T-helper 17 cell (primary cell): ENCODE measurements at places on chromosomes 1 and 21. TPM values are rescaled to one million over a fixed set of nuclear protein-coding genes. Genes with fewer than 3 reads are reported as not detected.
A peak's percentile ranks its signal among the peaks of the same experiment; 100 is the strongest.

The ANKRD34A gene
- total RNA-seq, result 1.7 TPM

The LRRC38 gene
- total RNA-seq, result not detected

The RIPPLY3 gene
- not detected for total RNA-seq

The SELP gene
- 2.3 TPM for total RNA-seq

The SZT2 gene
- total RNA-seq, result 87.0 TPM

The FMO4 gene
- total RNA-seq, result 1.3 TPM

GRCh38 chr1:32197074-32197473 lies 3.3 kb upstream of the CCDC28B start:
- H3K27me3 ChIP-seq, result no peaks in the 10 kb centered on the region
- peak overlapping the region; percentile 76 for H3K4me3 ChIP-seq
- peaks cover 44% of the 10 kb centered on the region for H3K4me1 ChIP-seq
- peak overlapping the region; percentile 68 for H3K27ac ChIP-seq

GRCh38 chr1:109114342-109114674 lies 393 bp downstream of the ELAPOR1 start:
- peaks cover 5% of the 10 kb centered on the region for H3K36me3 ChIP-seq
- H3K27ac ChIP-seq, result peak overlapping the region; percentile 100
- H3K4me1 ChIP-seq, result peaks cover 52% of the 10 kb centered on the region

GRCh38 chr1:24535021-24535424 lies 20.9 kb upstream of the NCMAP start:
- DNase-seq, result peak; percentile 61
- peaks cover 35% of the 10 kb centered on the region for H3K4me1 ChIP-seq
- no peaks in the 10 kb centered on the region for H3K27me3 ChIP-seq
- H3K4me3 ChIP-seq, result peak overlapping the region; percentile 82
- peaks cover 2% of the 10 kb centered on the region for H3K36me3 ChIP-seq

GRCh38 chr1:80498673-80499072 lies 1302.1 kb upstream of the ADGRL2 start:
- no peaks in the 10 kb centered on the region for H3K4me1 ChIP-seq
- H3K4me3 ChIP-seq, result no peak overlapping the region
- no peak for DNase-seq
- H3K27me3 ChIP-seq, result no peaks in the 10 kb centered on the region
- H3K27ac ChIP-seq, result no peak overlapping the region

DNA sequence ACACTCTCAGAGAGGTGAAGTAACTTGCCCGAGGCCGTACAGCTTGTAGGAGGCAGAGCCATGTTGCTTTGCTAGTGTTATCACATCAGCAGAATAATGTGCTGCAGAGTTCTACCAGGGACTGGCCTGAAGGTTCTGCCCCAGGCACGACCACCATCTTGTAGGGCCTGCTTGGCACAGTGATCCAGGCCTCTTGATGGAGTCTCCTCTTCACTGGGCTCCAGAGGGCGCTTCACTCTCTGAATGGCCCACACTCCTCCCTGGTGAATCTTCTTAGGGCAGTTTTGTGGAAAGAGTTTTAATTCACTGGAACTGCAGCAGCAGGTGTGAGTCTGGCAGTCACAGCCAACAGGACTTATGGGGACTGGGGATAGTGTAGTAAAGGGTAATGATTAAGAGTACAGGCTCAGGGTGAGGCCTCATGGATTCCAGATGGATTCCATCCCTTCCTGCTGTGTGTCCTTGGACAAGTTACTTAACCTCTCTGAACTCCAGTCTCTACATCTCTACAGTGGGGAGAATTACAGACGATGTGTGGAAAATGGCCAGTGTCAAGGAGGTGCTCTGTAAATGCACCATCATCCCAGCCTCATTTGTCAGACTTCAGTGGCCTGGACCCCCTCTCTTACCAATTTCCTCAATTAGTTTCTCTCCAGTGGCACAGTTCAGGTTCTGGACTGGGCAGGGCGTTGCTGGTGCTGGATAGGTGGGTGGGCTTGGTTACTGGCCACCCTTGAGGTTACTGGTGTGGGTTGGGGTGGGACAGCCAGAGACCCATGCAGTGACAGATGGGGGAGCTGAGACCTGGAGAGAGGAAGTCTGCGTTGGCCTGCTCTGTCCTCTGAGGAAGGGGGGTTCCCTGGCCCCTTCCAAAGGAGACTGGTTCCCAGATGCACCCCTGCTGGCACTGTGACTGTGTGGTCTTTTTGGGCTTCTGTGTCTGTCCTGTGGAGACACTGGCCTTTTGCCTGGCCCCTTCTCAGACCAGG lies 45.9 kb upstream of the CSF3R start:
- H3K27ac ChIP-seq, result no peak overlapping the region

DNA sequence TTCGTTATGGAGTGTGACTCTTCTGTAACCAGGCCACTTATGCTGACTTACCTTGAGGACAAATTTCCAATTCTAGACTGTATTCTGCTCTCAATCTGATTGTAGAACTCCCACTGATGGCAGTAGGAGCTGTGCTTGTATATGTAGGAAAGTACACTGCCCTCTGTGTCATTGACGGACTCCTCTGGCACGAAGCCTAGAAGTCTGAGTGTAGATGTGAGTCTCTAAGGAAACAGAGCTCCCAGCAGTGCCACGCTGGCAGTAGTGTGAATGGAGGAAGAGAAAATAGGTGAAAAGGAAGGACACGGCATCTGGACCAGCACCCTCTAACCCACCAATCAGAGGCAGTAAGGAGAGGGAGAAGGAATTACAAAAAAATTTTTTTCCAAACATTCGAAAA lies 130.4 kb upstream of the ADGRL2 start:
- no peaks in the 10 kb centered on the region for H3K36me3 ChIP-seq
- DNase-seq, result no peak
- no peak overlapping the region for H3K27ac ChIP-seq
- H3K4me3 ChIP-seq, result no peak overlapping the region
- H3K4me1 ChIP-seq, result no peaks in the 10 kb centered on the region

GRCh38 chr1:40663324-40664166 lies 1.9 kb downstream of the RIMS3 start:
- H3K4me3 ChIP-seq, result no peak overlapping the region
- no peaks in the 10 kb centered on the region for H3K36me3 ChIP-seq
- peaks cover 11% of the 10 kb centered on the region for H3K4me1 ChIP-seq
- H3K27ac ChIP-seq, result peak overlapping the region; percentile 37

DNA sequence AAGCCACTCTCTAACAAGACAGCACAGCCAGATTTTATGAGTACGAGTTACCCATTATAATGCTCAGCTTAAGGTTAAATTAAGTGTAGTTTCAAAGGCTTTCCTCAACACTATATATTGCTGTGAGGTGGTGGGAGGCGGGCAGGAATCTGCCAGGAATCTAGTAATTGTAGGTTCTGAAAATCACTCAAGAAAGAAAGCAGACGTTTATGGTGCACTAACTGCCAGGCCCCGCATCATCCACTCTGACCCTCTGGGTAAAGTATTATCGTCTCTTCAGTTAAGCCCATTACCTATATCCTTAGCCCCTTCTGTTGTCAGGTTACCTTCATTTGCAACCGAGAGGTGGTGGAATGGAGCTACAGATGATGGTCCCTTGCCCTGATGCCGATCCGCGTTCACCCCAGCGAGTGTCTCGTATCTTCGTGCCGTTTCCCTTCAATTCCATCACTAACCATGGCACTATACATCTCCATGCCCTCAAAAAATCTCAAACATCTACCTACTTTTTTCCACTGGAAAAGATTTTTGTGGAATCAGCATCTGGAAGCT lies 12.4 kb downstream of the HMGN1 start:
- no peak overlapping the region for H3K4me3 ChIP-seq
- no peak overlapping the region for H3K27ac ChIP-seq
- DNase-seq, result no peak
- peaks cover 3% of the 10 kb centered on the region for H3K4me1 ChIP-seq
- H3K27me3 ChIP-seq, result no peaks in the 10 kb centered on the region
- H3K36me3 ChIP-seq, result peaks cover 3% of the 10 kb centered on the region

GRCh38 chr1:109974191-109974590 lies 10.4 kb upstream of the AHCYL1 start:
- H3K4me3 ChIP-seq, result no peak overlapping the region
- H3K36me3 ChIP-seq, result peaks cover 5% of the 10 kb centered on the region
- H3K4me1 ChIP-seq, result no peaks in the 10 kb centered on the region
- H3K27me3 ChIP-seq, result peaks cover 29% of the 10 kb centered on the region
- DNase-seq, result no peak
- H3K27ac ChIP-seq, result no peak overlapping the region

- H3K4me3 ChIP-seq, result no peak overlapping the region
- DNase-seq, result no peak
- H3K27ac ChIP-seq, result peak overlapping the region; percentile 45
- H3K4me1 ChIP-seq, result peaks cover 19% of the 10 kb centered on the region
- no peaks in the 10 kb centered on the region for H3K27me3 ChIP-seq
These were observed 61.6 kb upstream of the PRDX6 start for GRCh38 chr1:173415490-173415889.

DNA sequence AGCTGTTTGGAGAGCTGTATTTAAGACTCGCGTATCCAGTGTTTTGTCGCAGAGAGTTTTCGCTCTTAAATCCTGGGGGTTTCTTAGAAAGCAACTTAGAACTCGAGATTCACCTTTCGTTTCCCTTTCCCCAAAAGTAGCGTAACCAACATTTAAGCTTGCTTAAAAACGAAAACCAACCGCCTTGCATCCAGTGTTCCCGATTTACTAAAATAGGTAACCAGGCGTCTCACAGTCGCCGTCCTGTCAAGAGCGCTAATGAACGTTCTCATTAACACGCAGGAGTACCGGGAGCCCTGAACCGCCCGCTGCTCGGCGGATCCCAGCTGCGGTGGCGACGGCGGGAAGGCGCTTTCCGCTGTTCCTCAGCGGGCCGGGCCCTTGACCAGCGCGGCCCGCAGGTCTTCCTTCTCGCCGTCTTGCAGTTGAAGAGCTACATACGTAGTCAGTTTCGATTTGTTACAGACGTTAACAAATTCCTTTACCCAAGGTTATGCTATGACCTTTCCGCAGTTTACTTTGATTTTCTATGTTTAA lies 1.9 kb downstream of the OLIG1 start:
- H3K4me3 ChIP-seq, result peak overlapping the region; percentile 83
- H3K27me3 ChIP-seq, result peaks cover 69% of the 10 kb centered on the region
- no peak overlapping the region for H3K27ac ChIP-seq
- peaks cover 3% of the 10 kb centered on the region for H3K36me3 ChIP-seq
- DNase-seq, result no peak

DNA sequence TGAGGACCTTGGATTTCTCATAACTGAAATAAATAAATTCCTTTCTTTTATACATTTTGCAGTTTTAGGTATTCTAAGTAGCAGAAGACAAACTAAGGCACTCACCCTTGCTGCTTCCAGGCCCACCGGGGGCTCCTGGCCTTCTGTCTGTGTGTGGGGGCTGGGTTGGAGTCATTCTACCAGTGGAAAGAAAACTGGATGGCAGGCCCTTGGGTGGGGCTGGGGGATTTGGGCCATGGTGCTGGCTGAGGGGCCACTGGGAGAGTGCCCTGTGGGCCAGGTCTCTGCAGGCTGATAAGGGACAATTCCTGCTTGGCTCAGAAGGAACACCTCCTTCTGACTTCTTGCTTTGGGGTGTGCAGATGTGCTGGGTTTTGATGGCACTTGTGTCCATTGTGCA lies 54.0 kb upstream of the CSF3R start:
- DNase-seq, result no peak
- H3K36me3 ChIP-seq, result peaks cover 5% of the 10 kb centered on the region
- no peak overlapping the region for H3K27ac ChIP-seq
- no peak overlapping the region for H3K4me3 ChIP-seq
- H3K27me3 ChIP-seq, result peaks cover 78% of the 10 kb centered on the region
- H3K4me1 ChIP-seq, result no peaks in the 10 kb centered on the region

DNA sequence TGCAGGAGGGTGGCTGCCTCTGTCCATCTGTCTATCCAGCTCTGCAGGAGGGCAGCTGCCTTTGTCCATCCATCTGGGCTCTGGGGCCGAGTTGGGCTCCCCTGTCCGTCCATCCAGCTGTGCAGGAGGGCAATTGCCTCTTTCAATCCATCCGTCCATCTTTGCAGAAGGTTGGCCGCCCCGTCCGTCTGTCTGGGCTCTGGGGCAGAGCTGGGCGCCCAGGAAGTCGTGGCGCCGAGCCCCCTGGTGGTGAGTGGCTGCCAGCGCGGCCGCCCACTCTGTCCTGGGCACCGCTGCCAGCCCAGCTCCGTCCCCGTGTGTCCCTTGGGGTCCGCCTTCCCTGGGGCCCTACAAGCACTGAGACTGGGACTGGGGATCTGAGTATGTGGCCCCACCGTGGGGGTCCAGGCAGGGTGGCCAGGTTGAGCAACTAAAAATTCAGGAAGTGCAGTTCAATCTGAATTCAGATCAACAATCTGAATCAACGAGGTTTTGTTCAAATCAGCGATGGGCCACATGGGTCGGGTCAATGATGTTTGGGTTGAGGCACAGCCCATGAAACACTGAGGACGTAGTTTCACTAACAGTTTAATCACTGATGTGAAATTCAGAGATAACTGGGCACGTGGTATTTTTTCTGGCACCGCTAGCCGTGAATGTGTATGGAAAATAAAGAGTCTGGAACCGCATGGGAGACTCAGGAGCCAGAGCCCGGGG lies 99.1 kb upstream of the ACTRT2 start:
- H3K4me1 ChIP-seq, result peaks cover 6% of the 10 kb centered on the region
- H3K27ac ChIP-seq, result no peak overlapping the region
- H3K27me3 ChIP-seq, result peaks cover 30% of the 10 kb centered on the region
- peak; percentile 26 for DNase-seq
- H3K36me3 ChIP-seq, result no peaks in the 10 kb centered on the region

DNA sequence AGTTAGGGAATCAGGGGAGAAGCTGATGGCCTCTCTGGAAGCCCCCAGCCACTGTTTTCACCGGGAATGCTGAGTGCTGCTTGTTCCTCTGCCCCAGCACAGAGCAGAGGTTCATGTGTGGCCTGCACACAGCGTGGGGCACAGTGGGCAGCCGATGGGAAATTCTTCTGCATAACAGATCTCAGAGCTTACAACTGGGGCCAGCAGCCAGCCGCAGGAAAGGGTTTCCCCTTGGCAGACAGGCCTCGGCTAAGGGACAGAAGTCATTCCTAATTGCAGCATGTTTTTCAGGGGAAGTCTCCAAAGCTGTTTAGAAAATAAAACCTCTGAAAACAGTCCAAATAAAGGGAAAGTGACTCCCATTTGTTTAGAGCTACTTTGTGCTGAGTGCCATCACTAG lies 22.6 kb downstream of the HMGB4 start:
- no peak overlapping the region for H3K4me3 ChIP-seq
- H3K4me1 ChIP-seq, result no peaks in the 10 kb centered on the region
- no peak for DNase-seq
- no peak overlapping the region for H3K27ac ChIP-seq
- H3K27me3 ChIP-seq, result peaks cover 30% of the 10 kb centered on the region
- no peaks in the 10 kb centered on the region for H3K36me3 ChIP-seq

GRCh38 chr1:246178717-246179311 lies 328.3 kb downstream of the SMYD3 start:
- DNase-seq, result no peak
- no peak overlapping the region for H3K27ac ChIP-seq
- peaks cover 3% of the 10 kb centered on the region for H3K4me1 ChIP-seq
- H3K4me3 ChIP-seq, result no peak overlapping the region

GRCh38 chr1:167276969-167277368 lies 56.3 kb downstream of the POU2F1 start:
- peaks cover 27% of the 10 kb centered on the region for H3K4me1 ChIP-seq
- H3K27me3 ChIP-seq, result no peaks in the 10 kb centered on the region
- no peak overlapping the region for H3K27ac ChIP-seq
- H3K36me3 ChIP-seq, result peaks cover 4% of the 10 kb centered on the region

- no peaks in the 10 kb centered on the region for H3K27me3 ChIP-seq
- H3K4me3 ChIP-seq, result no peak overlapping the region
- H3K36me3 ChIP-seq, result peaks cover 21% of the 10 kb centered on the region
- DNase-seq, result no peak
- H3K4me1 ChIP-seq, result peaks cover 14% of the 10 kb centered on the region
- H3K27ac ChIP-seq, result peak overlapping the region; percentile 47
These were observed 76.2 kb upstream of the KIAA1614 start for GRCh38 chr1:180836449-180836848.

GRCh38 chr1:5532811-5533210 lies 459.4 kb downstream of the NPHP4 start:
- H3K27me3 ChIP-seq, result peaks cover 32% of the 10 kb centered on the region
- no peaks in the 10 kb centered on the region for H3K4me1 ChIP-seq
- DNase-seq, result no peak
- H3K27ac ChIP-seq, result no peak overlapping the region
- no peak overlapping the region for H3K4me3 ChIP-seq
